ENCODE measurements at places on chromosomes 5 and 9.
A peak's percentile ranks its signal among the peaks of the same experiment; 100 is the strongest.

- no peak for DNase-seq
Measured at GRCh38 chr5:115948091-115948534, 14.2 kb upstream of the LVRN start.

- no peak for DNase-seq
Measured at GRCh38 chr9:108035487-108035886, 545.9 kb upstream of the KLF4 start.

GRCh38 chr5:149143470-149143869, 2.2 kb downstream of the ABLIM3 start:
- no peak for DNase-seq

DNA sequence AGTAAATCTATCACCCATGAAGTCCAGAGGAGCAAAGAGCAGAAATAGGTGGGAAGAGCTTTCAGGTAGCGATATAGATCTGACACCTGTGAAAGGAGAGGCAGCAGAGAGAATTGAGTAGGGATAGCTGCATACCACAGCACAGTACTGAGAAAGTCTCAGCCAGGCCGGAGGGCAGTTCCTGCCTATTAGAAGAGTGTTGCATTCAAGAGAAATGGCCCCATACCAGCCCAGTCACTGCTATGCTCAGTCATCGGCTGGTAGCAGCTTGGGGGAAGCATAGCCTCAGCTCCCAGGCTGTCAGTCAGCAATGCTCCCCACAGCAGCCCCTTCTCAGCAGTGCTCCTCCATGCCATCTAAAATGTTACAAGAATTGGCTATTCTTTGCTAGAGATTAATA, 285.1 kb upstream of the CDH6 start:
- DNase-seq: no peak

DNA sequence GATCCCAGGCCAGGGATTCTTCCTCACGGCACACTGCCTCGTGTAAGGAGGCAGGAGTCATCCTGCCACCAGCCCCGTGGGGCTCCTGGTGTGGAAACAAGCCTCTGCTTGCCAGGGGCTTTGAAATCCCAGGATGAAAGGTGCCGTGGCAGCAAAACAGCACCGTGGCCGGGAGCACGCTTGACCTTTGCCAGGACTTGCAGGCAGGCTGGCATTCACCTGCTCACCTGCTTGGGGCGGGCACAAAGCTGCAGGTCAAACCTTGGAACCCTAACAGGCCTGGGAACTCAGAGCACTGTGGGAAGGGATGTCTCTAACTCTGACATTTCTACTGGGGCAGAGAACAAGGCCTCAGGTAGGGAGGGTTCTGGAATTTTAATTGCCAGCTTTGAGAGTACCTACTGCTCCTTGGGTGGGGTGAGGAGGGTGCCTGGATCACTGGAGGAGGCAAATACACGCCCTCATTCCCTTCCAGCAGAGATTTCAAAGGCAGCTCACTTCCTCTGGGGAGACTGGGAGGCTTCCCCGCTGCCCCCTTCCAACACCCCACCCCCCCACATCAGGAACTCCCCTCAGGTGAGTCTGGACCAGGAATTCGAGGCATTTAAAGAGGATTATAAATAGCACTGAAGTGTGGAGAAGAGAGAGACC, 45.6 kb upstream of the STXBP1 start:
- no peak for DNase-seq

DNA sequence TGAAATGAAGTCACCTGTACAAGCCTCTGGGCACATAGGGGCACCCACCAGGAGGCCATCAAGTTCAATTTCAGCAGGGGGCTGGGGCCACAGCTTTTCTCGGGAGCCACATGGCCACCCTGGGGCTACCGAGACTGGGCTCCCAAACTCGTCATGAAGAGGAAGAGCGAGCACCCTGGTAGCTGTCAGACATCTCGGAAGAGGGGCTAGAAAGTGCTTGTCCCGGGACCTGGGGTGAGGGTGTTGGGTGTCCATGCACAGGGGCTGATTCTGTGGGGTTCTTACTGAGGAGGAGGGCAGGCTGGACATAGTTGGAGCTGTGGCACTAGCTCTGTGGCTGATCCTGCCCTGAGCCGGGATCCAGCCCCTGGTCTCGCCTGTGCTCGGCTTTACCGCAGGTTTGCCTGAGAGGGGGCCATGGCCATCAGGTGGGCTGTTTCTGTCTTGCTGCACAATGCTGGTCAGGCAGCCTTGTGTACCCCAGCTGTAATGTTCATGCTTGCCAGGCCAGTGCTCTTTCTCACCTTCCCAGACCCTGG, 70.3 kb downstream of the PHF2 start:
- no peak for DNase-seq

GRCh38 chr9:87519461-87519860, 21.8 kb downstream of the DAPK1 start:
- DNase-seq: no peak

- no peak for DNase-seq
Measured at GRCh38 chr5:150626853-150627276, 13.6 kb upstream of the SYNPO start.

DNA sequence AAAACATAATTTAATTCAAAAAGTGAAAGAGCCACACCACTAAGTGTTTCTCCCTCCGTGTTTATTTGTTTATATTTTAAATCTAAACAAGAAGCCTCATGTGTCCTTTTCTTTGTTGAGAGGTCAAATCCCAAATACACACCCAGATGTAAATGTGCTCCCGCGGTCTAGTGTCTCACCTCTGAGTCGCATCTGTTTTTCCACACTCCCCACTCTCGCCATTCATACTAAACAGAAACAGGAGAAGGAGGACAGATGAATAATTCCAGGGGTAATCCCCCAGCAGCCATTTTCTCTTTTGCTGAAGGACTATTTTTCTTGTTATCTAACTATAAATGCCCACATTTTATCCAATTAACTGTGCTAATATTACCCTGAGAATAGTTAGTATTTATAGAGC, 361.6 kb upstream of the RIOK2 start:
- no peak for DNase-seq

DNA sequence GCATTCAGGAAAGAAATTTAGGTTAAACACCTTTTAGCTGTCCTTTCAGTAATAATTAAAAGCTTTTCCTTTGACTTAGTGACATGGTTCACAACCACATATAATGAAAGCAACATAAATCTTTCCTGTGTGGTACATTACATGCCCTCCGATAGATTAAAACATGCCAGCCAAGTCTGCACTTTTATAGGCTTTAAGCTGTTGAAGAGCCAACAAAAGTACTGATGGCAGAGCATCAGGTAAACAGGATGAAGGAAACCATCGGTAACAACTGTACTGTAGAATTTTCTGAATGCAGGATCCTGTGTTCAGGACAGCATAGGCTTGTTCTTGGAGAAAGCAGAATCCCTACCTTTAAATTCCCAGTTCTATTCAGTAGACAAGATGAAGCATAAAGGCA, 226.6 kb downstream of the MLLT3 start:
- DNase-seq: no peak

DNA sequence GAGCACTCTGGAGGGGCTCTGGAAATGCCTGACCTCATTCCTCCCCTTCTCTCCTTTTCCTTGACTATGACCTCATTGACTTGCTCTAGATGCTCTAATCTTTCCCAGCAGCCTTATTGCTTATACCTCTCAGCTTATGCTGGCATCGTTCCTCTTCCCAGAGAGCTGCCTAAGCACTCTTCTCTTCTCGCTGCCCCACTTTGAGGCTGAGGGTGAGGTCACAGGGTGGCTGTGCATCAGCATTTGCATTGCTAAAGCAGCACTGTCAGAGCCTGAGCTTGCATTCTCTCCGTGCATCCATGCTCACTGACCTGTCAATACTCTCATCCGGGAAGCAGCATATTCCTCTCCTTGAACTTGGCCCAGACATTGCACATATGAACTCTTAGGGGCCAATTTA, 96.4 kb upstream of the NTRK2 start:
- no peak for DNase-seq

DNA sequence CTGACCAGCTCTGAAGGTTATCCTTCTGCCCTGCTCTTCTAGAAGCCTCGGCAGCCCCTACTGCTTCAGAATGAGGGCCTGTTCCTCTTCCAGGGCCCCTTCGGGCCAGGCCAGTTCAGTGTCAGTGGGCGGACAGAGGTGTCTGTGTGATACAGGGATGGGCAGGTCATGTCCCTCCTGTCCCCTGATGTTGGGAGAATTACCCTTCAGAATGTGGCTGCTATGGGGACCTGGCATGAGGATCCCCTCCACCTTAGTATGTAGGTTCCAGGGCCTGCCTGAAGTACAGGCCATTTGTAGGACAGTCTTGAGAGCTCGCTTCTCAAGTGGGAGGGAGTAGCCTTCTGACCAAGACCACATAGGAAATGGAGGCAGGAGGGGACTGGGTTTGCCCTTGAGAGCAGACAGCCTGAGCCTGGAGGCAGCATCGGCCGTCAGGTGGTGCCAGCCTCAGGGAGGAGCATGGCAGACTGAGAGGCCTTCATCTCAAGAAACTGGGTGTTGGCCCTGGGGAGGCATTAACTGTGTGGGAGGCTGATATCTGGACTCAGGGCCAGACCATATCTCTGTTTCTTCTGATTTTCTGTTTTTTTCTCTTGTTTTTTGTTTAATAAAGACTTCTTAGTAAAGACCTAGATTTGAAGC, 32.0 kb downstream of the ANGPTL2 start:
- DNase-seq: no peak

DNA sequence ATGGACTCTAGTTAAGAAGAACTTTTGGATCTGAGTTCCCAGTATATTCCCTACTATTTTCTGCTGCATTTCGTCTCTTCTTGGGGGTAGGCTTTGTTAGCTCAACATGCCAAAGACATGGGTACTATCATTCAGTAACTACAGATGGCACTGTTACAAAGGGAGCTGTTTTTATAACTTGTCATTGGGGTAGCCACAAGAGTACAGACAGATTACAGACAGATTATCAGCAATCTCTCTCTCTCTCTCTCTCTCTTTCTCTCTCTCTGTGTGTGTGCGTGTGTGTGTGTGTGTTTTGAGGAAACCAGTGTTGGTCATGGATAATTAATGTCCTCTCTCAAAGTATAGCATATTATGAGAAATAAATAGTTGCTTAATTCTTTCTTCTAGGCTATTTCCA, 116.1 kb downstream of the WDR70 start:
- no peak for DNase-seq

GRCh38 chr5:54109626-54110330, 200.6 kb downstream of the ARL15 start:
- no peak for DNase-seq

- peak; percentile 58 for DNase-seq
Measured at GRCh38 chr9:35510754-35511428, 21.0 kb downstream of the RUSC2 start.

DNA sequence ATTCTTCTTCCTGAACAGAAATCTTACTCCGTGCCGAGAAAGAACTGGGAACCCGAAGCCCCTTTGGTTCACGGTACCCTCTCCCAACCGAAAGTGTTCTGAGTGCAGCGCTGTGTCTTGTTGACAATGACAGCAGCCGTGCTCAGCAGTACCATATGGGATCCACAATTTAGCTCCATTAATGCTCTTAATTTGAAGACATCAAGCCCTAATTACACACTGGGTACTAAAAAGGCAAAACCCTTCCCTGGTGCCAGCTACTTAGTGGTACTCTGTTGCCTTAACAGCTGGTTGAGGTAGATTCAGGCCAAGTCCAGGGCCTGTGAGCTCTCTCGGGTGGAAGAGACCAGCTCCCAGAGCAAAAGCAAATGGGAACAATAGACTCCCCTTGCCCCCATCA, 24.5 kb downstream of the DDX31 start:
- no peak for DNase-seq

GRCh38 chr9:22073349-22073748, 64.2 kb upstream of the CDKN2B start:
- no peak for DNase-seq

DNA sequence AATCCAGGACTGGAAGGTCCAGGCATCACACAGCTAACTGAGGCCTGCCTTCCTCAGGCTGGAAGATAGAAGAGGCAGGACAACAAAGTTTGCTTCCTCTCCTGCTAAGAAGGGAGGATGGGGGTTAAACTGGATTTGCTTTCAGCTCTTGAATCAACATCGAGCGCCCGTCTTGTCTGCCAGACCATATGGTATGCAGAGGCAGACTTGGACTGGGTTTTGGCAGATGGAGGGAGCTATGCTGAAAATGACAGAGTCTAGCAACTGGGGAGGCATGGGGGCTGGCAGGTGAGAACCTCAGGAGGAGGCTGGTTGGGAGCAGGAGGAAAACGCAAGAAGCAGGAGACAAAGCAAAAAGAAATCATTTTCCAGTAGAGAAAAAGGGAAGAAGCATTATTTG, 289.5 kb upstream of the IL12B start:
- no peak for DNase-seq

GRCh38 chr9:20898885-20899554, 132.4 kb downstream of the HACD4 start:
- DNase-seq: no peak

DNA sequence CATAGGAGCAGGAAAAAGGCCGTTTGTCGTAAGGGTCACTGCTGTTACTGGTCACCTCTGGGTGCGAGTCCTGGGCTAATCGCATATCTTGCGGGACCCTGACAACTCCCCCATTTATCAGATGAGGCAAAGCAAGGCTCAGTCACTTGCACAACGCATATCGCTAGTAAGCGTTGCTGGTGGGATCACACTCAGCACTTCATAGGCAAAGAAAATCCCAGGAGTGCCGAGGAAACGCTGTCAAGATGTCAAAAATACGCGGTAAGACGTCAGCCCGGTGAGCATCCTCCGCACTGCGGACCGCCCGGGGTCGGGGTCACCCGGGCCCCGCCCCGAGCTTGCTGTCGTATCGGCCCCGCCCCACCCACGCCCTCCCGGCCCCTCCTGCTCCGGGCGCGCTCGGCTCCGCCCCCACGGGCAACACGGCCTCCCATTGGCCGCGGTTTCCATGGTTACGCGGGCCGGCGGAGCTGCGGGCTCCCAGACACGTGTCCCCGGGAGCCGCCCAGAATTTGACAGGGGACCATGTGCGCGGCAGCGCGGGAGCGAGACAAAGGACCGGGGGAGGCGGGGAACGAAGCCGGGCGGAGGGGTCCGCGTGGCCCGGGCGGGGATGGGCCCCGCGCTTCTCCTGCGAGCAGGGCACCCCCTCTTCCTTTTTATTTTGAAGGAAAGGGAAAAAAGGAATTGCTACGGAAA, 80.2 kb upstream of the IER5L start:
- no peak for DNase-seq

DNA sequence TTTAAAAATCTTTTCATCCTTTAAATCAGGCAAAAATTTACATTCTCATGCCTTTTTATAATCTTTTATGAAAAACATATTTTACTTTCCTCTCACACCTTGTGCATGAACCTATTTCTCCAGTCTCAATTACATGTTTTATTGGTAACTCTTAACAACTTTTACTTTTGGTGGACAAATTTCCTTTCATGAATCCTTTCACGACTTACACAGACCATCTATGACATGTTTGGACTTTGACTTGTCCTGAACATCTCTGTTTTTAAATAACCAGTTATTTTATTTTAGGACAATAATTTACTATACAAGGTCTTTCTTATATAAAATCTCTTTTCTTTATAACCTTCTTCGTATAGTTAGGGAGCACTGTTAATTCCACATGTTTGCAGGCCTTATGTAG, 26.5 kb upstream of the MTMR12 start:
- DNase-seq: no peak

GRCh38 chr5:18772475-18772874, 1138.2 kb downstream of the TAF11L14 start:
- DNase-seq: peak; percentile 3

- no peak for DNase-seq
Measured at GRCh38 chr5:143776951-143777350, 35.0 kb upstream of the HMHB1 start.

- DNase-seq: no peak
Measured at GRCh38 chr5:27590503-27590902, 552.1 kb upstream of the CDH9 start.

- DNase-seq: no peak
Measured at GRCh38 chr5:122849771-122850170, 4.4 kb downstream of the SNX24 start.

All from urinary bladder (tissue), 4 donors.